ENCODE measurements at places on chromosomes 5 and 9.

DNA sequence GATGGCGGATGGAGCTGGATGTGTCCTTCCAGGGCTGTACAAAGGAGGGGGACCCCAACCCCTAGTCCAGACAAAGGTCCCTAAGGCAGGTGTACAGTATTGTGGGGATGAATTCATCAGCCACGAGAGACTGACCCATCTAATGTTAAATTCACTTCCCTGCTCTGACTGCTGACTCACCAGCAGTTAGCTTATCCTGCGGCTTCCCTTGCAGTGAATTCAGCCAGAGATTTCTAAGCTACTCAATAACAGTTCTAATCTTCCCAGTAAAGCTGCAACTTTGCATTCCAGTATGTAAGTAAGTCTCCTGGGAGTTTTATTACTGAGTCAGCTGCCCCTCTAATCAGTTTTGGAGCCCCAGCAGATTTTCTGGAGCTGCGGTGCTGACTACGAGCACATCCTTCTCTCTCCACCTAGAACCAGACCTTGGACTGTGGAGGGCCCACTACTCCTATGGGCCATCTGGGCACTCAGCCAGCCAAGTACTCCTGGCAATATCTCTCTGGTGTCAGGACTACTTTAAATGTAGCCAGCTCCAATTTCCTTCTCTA, 16.1 kb downstream of the B4GALT1 start:
- peak; percentile 55 for DNase-seq

GRCh38 chr5:66982470-66982869, 214.1 kb downstream of the CD180 start:
- DNase-seq: no peak

DNA sequence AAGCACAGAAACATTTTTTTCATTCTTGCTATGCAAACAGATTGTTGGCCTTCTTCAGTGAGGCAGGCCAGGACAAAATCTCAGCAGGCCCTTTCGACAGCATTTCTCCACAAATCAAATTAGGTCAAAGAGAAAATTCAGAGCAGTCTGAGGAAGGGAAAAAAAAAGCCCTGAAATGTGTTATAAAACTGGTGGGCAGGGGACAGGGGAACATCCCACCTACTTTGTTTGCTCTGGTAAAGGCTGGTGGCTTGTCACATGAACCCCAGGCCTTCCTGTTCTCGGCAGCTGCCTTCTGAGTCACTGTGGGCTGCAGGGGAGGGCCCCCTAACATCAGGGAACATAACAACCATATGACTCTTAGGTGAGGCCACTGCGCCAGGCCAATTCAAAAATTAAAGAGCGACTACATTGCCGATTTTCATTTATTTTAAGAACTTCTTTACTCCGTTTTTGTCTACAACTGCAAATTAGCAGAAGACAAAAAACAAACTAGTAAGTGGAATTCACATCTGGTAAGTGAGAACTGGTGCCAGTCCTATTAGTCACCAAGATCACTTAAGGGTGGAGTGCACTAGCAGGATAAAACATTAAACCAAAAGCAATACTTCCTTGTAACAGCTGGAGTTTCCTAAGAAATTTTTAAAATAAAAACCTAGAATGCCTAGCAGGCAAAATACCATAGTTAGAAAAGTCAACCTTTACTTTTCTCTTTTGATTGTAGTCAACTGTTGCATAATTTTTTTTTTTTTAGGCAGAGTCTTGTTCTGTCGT, 46.2 kb upstream of the DENND4C start:
- DNase-seq: peak; percentile 82

DNA sequence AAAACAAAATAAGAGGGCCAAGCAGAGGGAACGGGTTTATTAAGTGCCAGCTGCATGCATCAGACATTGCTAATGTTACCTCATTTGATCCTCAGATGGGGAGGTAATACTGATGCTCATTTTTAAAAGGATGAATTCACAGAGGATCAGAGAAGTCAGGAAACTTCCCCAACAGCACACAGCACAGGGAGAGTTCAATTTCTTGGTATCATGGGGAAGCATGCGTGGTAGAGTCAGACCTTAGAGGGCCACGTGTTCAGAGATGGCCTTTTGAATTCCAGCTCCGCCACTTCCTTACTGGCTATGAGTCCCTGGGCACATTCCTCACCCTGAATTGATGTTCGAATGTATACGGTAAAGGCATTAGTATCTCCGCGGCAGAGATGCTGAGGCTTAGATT, 108.3 kb downstream of the MYO10 start:
- DNase-seq: no peak

DNA sequence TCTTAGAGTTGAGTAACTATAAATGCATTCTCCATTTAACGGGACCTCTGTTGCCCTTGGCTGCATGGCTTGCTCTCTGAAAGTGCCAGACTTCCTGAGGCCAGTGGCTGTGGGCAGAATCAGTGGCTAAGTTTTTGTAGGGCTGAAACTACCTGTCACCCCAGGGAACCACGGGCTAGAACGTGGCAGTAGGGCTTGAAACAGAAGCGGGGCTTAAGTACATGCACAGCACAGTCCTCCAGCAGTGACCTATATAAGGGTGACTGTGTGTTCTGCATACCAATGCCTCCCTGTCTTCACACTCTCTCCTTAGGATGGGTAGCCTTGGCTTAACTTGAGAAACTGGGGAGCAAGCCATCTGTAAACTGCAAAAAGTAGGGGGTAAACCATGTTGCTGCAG, 43.6 kb upstream of the LRRTM2 start:
- no peak for DNase-seq

- DNase-seq: no peak
These were observed 169.2 kb downstream of the COX7C start for GRCh38 chr5:86786955-86787354.

- no peak for DNase-seq
These were observed 77.5 kb downstream of the TRPM6 start for GRCh38 chr9:74810200-74810599.

GRCh38 chr5:90055831-90056328, 353.7 kb downstream of the CETN3 start:
- DNase-seq: no peak

GRCh38 chr9:94760660-94761059, 34.2 kb downstream of the AOPEP start:
- no peak for DNase-seq

DNA sequence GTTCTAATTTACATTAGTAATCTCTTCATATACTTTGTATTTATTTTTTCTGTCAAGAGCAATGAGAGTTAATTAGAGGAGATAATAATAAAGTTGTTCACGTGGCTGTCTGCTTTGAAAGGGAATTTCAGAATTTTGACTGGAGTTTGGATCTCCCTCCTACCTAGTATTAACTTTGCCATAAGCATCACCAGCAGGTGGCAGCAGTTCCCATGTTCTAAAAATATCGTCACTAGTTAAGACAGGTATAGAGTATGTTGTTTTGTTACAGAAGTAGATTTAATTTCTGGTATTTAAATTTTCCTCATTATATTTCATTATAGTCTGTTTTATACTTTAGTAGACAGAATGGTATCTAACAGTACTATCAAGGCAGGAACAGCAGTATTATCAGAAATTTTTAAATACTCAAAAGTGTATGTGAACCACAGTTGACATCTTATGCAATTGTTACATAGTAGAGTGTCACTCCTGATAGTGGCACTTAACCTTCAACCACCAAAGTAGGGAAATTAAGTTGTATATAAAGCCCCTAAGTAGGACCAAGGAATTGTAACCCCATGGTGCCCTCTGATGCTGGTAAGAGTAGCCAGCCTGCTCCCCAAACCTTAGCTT, 20.4 kb downstream of the GNPDA1 start:
- DNase-seq: peak; percentile 89

DNA sequence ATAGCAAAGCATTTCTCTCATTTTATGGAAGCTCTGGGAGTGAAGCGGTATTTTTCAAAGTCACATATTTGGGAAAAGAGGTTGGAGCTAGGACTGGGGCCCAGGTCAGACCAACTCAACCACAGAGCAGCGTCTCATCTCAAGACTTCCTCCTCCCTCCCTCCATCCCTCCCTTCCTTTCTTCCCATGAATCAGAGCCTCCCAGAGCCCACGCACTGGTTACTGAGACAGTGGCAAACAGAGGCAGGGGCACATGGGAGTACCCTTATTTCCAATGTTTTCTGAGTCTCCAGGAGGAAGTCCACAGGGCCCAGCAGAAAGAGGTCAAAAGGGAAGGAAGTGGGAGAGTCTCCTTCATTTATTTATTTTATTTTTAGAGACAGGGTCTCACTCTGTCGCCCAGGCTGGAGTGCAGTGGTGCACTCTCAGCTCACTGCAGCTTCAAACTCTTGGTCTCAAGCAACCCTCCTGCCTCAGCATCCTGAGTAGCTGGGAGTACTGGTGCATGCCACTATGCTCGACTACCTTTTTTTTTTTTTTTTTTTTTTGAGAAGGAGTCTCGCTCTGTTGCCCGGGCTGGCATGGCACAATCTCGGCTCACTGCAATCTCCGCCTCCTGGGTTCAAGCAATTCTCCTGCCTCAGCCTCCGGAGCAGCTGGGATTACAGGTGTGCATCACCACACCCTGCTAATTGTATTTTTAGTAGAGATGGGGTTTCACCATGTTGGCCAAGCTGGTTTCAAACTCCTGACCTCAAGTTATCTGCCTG, 52.5 kb upstream of the CDKN2AIPNL start:
- no peak for DNase-seq

DNA sequence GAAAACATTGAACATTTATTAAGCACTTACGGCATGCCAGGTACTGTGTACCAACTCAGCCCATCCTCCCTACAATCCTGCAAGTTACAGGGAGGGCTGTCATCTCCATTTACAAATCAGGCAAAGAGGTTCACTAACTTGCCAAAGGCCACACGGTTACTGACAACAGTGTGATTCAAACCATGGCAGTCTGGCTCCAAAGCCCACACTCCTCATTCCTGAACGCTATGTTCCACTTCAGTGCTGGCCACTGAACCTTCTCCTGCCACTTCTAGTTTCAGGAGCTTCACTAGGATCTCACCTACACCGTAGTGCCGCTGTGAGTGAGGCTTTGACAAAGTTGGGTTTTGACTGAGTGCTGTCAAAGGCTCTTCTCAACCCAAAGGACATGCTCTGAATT, 7.2 kb upstream of the LIFR start:
- no peak for DNase-seq

- peak; percentile 77 for DNase-seq
These were observed at the start of gene TNFSF15 for GRCh38 chr9:114805670-114806525. Gene TNFSF15, minus strand, starts transcription at chr9:114806039. Its CDS starts 27 bp downstream, at chr9:114806012.

GRCh38 chr5:142969624-142970439, 199.7 kb downstream of the ARHGAP26 start:
- DNase-seq: no peak

DNA sequence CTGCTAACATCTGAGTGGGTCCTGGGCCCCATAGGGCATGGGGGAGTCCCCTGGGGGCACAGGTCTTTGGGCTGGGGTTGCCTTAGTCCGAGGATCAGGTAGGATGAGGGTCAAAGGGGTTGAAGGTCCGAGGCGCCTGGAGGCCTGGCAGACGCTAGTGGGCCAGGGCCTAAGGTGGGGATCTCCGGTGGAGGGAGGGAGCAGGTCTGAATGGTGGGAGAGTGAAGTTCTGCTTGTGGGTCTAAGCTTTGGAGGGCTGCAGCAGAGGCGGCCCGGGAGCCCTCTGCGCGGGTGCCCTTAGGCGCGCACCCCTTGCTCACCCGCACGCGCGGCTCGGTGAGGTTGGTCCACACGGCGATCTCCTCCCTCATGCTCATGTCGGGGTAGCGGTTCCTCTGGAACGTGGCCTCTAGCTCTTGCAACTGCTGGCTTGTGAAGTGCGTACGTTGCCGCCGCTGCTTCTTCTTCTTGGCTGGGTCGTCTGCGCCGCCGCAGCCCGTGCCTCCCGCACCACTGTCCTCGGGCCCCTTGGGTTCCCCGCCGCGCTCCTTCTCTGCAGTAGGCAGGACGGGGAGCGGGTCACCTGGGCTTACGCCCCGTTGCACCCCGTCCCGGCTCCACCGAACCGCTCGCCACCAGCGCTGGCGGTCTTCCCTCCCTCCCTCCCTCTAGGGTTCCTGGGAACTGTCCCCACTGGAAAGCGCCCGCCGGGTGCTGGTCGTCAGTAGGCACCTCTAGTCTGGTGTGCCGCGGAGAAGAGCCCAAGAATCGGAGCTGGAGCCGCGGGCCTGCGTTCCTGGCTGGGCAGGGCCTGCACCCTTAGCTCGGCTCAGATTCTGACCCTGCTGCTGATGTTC, 2.8 kb downstream of the PITX1 start:
- DNase-seq: no peak

DNA sequence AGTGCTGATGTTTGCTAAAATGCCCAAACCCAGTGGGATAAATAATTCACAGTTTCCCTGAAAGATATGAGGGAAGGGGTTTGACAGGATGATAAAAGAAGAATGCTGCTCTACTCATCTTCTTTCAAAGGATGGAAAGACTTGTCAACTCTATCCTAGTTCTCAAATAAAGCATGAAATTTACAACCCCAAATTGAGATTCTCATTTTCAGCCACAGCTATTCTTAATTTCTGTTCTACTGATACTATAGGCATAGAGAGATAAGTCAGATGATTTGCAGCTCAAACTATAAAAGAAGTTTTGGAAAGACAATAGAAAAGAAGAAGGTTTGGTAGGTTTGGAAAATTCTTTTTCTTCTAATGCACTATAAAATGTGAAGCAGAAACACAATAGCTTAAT, 542.6 kb downstream of the CSNK1G3 start:
- DNase-seq: no peak

DNA sequence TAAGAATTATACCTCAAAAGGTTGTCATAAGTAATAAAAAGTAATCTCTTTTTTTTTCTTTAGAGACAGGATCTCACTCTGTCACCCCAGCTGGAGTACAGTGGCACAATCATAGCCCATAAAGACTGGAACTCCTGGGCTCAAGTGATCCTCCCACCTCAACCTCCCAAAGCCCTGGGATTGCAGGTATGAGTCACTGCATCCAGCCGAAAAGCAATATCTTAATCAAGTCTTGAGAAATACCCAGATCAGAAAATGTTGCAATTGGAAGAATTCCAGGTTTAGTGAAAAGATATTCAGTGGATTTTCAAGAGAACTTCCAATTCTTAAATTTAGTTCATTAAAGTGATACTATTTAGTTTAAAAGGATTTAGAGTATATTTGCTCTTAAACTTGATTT, 40.9 kb upstream of the IDNK start:
- no peak for DNase-seq

GRCh38 chr5:111681414-111682120, 75.4 kb downstream of the NREP start:
- no peak for DNase-seq

- peak; percentile 52 for DNase-seq
These were observed at the start of gene CARD19 for GRCh38 chr9:93096131-93096802. Gene CARD19, plus strand, starts transcription at chr9:93096217. Its CDS starts 129 bp downstream, at chr9:93096346.

- DNase-seq: no peak
These were observed 1146.7 kb downstream of the CDH9 start for GRCh38 chr5:25891691-25892090.

DNA sequence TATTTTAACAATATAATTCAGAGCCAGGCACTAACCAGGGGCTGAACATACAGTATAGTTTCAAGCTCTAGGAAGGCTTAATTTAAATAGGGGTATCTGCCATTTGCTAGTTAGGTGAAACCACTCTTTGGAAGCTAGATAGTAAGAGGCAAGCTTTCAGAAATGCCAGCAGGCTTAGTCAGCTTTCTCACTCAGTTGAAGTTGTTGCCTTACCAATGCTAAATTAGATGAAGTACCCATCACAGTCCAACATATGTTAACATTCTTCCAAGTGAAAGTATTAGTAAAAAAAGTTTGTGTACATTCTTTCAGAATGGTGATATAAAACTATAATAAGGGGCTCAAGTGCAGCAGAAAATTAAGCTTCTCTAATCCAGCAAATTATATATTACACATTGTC, 215.0 kb downstream of the CNTLN start:
- no peak for DNase-seq

GRCh38 chr5:116719106-116719505, 144.5 kb upstream of the SEMA6A start:
- no peak for DNase-seq

Data from HT-29 (cell line).